Epithelial cell of prostate (primary cell): ENCODE measurements at places on chromosomes 11 and 22.

DNA sequence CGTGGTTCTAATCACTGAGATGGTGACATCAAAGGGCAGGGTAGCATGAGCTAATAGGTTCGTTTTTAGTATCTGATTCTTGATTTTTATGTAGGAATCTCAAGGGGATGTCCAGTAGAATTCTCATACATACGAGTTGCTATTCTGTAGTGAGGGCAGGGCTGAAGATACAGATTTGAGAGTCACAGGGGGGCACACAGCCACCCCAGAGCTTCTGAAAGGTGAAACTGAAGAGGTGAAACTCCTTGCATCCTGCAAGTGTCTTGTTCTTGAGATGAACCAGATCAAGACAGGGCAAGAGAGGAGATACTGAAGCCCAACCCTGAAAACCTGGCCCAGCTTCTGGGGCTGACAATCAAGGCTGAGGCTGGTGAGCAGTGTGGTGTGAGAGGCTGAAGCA is 35.6 kb upstream of the TMEM123 start:
- no peak for DNase-seq

DNA sequence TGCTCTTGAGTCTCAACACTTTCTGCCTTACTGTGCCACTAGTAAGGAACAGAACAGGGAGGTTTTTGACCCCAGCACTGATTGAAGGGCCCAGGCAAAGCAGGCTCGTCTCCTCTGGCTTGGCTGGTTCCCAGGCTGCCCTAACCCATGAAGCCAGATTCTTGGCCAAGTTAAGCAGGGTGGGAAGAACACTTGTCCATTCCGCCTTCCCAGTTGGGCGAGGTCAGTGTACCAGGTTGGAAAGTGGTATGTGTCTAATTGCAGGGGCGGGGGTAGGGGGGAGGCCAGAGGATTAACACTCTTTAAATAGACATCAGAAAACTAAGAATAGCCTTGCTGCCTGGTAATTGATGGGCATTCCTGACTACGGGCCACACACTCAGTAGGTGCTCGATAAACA is 14.4 kb downstream of the TIMP3 start:
- no peak for DNase-seq

DNA sequence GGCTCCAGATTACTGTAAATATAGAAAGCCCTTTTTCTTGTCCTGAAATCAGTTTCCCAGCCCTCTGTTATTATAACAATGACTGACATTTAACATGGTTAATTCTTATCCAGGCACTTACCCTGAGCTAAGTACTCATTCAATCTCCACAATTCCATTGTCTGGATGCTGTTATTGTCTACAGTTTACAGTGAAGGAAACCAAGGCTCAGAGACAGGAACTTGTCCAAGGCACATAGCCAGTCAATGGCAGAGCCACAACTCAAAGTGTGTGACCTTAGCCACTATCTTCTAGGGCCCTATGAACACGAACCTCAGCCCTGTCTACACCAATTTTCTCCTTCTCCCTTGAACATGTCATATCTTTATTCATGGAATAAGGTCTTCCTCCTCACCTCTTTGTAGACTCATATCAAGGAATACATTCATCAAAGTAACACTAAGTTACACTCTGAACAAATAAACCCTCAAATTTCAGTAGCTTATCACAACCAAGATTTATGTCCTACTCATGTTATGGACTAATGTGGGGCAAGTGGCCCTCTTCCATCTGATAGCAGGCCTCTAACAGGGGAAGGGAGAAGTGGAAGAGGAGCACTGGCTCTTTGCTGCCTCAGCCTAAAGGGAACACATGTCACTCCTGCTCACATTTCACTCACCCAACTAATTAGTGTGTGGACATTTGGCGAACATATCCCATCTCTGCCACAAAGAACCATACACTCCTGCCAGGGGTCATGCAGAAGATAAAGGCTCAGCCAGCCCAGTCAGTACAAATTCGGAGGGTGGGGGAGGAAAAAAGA is 39.3 kb upstream of the APLNR start:
- no peak for DNase-seq

DNA sequence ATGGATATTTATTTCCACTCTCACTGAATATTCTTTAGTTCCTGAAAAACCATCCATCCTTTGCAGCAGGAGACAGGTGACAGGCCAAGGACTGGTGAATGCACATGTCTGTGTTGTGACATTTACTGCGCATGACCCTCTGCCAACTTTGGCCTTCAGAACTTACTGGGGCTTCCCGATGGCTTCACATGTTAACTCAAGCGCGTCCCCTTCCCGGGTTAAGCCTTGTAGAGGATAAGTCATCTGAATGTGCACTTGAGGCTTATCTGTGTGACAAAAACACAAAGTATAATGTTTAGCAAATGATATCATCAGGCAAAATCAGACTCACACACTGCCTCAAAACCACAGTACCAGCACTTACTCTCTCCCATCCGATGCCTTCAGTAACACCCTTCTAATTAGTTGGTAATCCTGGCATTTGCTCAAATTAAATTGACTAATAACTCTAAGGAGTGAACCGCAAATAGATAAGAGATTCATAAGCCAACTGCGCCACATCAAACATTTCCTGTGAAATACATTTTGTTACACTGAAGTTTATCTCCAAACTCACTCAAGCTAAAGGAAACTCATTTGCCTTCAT is 286.4 kb downstream of the CADM1 start:
- no peak for DNase-seq

- DNase-seq = no peak
These were observed 5.4 kb downstream of the DAGLA start for GRCh38 chr11:61685617-61685967.

GRCh38 chr11:36619502-36619901 is 21.5 kb upstream of the RAG2 start:
- DNase-seq = no peak

DNA sequence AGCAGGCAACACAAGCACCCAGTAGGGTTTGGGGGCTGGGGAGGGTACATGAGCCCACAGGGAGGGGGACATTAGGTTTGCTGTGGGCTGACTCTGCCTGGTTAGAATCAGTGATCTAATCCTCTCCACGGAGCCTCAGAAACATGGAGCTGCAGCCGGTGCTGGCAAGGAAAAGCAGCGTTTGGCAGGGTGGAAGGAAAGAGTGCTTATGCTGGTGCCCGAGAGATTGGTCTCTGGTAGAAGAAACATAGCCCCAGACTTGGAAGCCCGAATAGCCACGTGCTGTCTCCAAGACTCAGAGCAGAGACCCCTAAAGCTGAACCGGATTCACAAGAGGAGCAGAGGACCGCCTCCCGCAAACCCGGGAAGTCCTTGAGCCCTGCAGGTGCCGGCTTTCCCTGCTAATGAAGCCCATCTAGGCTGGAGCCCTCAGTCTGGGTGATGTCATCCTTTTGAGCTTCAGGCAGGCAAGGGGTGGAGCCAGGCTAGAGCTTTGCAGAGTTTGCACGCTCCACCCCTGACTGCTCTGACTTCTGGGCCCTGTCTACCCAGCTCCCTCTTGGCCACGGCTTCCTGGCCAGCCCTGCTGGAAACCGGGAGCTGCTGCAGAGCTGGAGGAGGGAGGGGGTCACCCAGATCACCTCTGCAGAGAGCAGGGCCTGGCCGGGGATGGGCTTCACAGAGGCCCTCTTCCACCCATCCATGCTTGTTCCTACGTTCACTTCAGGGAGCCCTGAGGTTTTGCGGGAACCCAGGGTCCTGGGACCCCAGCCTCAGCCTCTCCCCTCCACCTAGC is 35.0 kb upstream of the JAM3 start:
- DNase-seq = no peak

GRCh38 chr22:31607696-31608095 is 54.3 kb downstream of the PISD start:
- no peak for DNase-seq

- DNase-seq = no peak
These were observed 4.0 kb downstream of the SULT4A1 start for GRCh38 chr22:43858156-43858895.

GRCh38 chr11:96188243-96189006 is 154.6 kb downstream of the MAML2 start:
- DNase-seq = peak; percentile 34

- no peak for DNase-seq
These were observed 110.0 kb downstream of the KIRREL3 start for GRCh38 chr11:126890561-126890960.
